Suppressor macrophage (primary cell): ENCODE measurements at places on chromosomes 7 and 10.

- DNase-seq, result peak; percentile 4
Measured at GRCh38 chr7:32616625-32617024, 121.3 kb downstream of the AVL9 start.

DNA sequence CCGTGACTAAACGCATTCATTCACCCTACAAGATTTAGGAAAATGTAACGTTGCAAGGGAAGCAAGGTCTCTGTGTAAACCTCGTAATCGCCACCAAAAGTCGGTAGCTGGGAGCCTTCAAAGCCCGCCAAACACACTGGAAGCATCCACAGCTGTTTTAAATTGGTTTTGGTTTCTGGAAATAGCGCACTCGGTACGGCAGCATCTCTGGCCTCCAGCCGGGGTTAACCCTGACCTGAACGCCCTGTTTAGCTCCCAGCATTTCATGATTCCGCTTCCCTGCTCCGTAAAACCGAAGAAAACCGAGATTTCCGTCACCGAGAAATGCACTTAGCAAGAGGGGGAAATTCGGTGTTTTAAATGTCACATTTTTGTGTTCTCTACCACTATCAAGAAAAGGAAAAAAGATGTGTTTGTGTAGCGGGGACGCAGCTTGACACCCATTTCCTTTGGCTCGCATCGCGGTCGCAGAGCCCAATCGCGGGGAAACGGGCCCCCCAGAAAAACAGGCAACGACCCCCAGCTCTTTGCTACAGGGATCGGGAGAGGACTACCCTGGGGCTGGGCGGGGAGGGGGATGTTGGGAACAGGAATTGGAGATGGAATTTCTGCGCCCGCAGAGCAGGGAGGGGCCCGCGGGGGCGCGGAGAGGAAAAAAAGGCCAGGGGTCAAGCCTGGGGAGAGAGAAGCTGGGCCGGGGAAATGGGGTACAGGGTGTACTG is 646 bp downstream of the SGCE start:
- peak; percentile 11 for DNase-seq

DNA sequence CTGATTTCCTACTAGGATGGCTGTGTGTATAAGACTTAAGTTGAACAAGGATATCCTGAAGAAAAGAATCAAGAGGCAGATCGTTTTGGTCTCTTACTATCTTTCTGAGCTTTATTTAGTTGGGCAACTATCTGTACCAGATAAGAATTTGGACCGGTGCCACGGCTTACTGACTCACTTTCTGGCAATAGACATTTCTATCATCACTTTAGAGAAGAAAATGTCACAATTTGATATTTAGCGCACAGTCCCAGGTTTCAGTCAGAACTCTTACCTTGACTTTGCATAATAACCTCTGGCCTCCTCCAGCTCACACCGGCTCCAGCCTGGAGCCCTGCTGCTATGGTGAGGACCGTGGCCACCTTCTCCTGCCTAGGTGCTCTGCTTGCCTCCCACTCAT is 218.2 kb upstream of the MDFIC start:
- DNase-seq, result no peak

DNA sequence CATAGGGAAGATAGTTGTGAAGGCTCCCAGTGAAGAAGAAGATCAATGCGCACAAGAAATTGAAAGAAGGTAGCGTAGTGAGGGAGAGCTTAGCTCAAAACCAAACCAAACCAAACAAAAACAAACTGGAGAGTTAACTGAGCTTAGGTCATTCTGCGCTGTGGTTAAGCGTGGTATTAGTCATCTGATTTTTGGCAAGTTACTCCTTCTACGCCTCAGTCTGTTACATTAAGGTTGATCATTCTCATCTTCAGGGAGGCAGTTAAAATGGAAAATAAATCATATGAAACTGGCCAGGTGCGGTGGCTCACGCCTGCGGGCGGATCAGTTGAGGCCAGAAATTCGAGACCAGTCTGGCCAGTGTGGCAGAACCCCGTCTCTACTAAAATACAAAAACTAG is 259.7 kb downstream of the EXOC4 start:
- DNase-seq, result no peak

GRCh38 chr7:91149341-91150246 is 114.6 kb upstream of the FZD1 start:
- DNase-seq, result no peak

DNA sequence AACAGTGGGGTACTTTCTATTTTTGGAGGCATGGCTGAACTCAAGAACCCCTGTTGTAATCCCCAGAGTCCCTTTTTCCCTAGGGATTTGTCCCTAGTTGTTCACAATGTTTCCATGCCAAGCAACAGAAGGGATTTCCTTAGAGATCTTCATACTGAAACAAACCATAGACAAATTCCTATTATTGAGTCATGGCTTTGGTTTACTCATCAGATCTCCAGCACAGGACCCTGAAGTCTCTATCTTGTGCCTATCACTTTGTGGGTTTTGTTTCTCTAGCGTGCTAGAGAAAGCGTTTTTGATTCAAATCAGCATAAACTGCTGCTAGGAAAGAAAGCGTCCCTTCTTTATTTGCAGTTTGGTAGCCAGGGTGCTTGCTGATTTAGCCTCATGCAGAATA is 165.0 kb downstream of the BAMBI start:
- DNase-seq, result no peak

- DNase-seq, result no peak
Measured at GRCh38 chr7:96418581-96418980, 96.7 kb upstream of the SLC25A13 start.

- DNase-seq, result peak; percentile 40
Measured at GRCh38 chr7:111486472-111487142, 75.7 kb downstream of the IMMP2L start.

GRCh38 chr10:109746861-109747260 is 176.4 kb downstream of the XPNPEP1 start:
- DNase-seq, result no peak

DNA sequence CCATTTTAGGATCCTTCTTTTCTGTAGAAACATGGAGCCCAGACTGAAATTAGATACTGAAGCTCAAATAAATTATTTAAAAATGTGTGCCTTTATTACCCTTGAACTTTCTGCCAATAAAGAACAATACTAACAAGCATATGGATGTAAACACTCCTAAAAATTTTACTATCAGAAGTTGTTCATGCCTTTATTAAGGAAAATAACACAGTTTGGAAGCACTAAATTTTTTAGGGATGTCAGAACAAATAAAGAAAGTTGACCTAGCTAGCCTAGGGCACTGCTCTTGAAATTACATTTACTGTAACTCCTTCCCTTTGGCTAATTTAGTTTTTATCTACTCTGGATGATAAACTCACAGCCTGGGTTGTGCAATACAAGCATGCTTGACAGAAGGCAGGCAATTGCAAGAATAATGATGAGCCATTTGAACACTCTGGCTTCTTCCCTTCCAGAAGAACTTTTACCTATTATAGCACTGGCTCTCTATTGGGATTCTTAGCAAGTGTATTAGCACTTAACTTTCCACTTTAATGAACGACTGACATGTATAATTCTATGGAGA is 351.7 kb upstream of the C7orf33 start:
- no peak for DNase-seq

DNA sequence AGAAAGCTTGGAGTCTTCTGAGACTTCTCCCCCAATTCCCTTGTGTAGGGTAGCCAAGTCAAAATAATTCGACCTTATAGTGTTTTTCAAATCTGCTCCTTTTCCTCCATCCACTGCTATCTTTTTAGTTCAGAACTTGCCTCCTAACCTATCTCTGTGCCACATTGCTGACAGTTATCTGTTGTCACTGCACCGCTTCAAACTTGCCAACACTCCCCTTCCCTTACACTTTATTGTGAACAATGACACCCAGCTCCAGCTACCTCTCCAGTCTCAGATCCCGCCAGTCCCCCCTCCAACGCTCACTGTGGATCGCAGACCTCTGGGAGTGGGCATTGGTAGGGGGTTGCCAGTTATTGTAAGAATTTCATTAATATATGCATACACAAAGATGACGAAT is 16.3 kb upstream of the HPS1 start:
- DNase-seq, result no peak

- DNase-seq, result no peak
Measured at GRCh38 chr7:10316488-10316887, 657.2 kb upstream of the PHF14 start.

GRCh38 chr7:130022115-130022514 is 29.1 kb downstream of the ZC3HC1 start:
- DNase-seq, result no peak

DNA sequence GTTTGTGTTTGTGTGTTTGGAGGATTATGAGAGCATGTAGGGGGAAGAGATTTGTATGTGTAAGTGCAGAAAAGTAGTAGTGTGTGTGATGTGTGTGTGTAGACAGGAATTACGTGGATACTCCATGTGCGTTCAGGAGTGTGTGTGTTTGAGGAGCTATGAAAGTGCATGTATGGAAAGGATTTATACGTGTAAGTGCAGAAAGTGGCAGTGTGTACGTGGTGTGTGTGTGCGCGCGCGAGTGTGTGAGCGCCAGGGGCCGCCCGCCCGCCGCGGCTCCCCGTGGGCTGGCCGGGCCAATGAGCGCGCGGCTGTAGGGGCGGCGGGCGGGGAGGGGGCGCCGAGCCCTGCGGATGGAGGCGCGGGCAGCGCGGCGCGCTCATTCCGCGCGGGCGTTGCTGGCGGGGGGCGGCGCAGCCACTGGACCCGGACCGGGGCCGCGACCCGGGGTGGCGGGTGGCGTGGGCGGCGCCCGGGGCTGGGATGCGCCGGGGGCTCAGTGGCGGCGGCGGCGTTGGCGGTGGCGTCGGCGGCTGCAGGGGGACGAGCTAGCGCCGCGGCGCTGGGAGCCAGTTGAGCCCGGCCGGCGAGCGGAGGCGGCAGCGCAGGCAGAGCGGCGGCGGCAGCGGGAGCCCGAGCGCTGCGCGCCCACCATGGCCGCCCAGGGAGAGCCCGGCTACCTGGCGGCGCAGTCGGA is at the start of gene BICC1:
BICC1 (plus strand) TSS at position 382 of the 697 bp plus-strand sequence; CDS start at position 654, 272 bp downstream.
- DNase-seq, result peak; percentile 13

DNA sequence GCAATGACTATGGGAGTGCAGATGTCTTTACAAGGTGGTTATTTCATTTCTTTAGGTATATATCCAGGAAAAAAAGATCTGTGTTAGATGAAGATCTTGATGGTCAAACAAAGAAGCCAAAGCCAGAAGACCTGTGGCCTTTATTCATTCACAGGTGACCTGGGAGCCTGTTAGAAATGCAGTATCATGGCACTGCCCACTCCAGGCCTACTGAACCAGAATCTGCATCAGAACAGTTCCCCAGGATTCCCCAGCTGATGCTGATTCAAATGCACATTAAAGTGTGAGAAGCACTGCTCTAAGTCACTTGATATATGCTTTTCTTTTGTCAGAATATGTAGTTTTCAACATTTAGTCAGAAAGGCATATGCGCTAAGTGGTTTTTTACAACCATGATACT is 251.1 kb downstream of the IPMK start:
- DNase-seq, result no peak

- DNase-seq, result no peak
Measured at GRCh38 chr7:70066844-70067243, 468.6 kb downstream of the AUTS2 start.

- DNase-seq, result no peak
Measured at GRCh38 chr7:29315892-29316270, 121.3 kb downstream of the CHN2 start.

DNA sequence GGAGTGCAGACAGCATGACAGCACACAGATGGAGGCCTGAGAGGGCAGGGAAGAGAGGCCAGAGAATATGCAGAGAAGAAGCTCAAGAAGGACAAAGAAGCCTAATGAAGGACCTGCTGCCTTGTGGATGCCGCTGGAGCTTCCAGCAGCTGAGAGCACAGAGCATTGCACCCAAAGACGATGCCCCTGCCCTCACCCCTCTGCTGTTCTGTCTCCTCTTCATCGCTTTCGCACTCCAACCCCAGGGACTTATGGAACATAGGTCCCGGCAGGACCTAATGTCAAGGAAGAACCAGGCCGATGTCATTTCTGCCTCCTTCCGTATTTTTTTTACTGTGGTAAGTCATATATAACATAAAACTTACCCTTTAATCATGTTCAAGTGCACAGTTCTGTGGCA is 12.3 kb upstream of the INSIG1 start:
- no peak for DNase-seq

GRCh38 chr10:48251525-48252353 is 22.8 kb downstream of the FRMPD2 start:
- DNase-seq, result no peak

DNA sequence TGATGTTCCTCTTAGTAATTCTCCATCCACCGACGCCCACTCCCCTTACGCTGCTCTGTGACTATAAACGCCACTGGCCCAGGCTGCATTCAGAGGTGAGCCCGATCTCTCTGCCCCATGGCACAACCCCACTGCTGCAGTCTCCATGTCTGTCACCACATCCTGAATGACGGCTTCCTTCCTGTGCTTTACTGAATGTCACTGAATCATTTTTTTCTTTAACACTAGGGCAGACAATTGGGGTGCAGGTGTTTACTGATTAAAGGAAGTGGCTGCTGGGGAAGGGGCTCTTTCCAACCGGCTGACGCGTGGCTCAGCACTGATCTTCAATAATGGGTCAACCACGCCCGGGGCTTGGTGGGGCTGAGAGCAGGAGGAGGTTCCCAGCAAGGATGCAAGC is 208.3 kb downstream of the USP6NL start:
- DNase-seq, result no peak

- DNase-seq, result no peak
Measured at GRCh38 chr10:132508581-132509443, 28.8 kb upstream of the INPP5A start.

GRCh38 chr10:32077896-32078485 is 21.8 kb upstream of the KIF5B start:
- DNase-seq, result no peak

- DNase-seq, result no peak
Measured at GRCh38 chr10:129956876-129957673, 7.0 kb downstream of the EBF3 start.

- DNase-seq, result peak; percentile 91
Measured at GRCh38 chr10:132396494-132397035, 435 bp upstream of the PWWP2B start.

- DNase-seq, result peak; percentile 86
Measured at GRCh38 chr10:48799341-48800006, 114.8 kb downstream of the WDFY4 start.

DNA sequence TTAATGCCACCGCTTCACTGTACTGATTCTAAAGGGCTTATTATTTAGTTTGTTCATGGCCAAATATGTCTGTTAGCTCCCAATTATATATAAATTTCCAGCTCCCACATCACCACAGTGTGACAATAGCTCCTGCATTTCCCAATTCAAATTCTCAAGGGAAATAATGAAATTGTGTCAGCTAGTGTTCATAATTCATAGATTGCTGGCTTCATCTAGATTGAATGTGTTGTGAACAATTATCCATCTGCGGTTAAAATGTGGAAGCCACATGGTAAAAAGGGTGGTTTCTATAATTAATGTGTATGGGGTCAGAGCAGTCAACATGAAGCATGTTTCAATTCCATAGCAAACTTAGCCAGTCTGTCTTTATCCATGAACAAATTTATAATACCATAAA is 154.3 kb downstream of the SEMA3E start:
- DNase-seq, result no peak

DNA sequence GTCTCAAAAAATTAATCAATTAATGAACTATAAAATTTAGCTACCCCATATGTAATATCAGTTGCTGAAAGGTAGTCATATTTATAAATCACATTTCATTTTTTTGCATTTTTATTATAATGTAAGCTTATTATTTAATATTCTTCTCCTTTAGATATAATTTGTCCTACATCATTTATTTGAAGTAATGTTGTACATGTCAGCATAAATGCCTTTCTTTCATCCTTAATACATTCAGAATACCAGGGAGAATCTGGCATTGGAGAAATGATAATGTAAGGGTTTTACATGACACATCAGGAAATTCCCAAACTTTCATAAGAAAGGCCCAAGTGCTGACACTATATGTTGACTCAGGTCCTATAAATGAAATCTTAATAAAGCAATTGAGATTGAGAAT is 742.1 kb downstream of the CNTNAP2 start:
- DNase-seq, result no peak

GRCh38 chr7:27242154-27242553 is 448 bp upstream of the EVX1 start:
- DNase-seq, result no peak
